Choroid plexus epithelial cell (primary cell): ENCODE measurements at places on chromosomes 11 and 22.

DNA sequence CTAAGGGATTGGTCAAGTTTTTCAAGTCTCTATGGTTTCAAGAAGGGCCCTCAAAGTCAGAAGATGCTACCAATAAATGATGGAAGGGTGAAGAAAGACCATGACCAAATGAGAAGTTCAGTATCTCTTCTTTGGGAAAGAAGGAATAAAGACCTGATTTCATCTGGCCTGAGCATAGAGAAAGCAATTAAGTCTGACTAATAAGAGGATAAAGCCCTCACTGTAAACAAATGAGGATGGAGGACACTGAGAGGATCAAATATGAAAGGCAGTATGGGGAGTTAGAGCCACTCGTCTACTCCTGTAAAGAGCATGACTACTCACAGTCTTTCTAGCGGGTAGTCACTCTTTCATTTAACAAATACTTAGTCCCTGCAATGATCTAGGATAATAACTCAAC is 44.6 kb downstream of the FAM168A start:
- no peak for DNase-seq

DNA sequence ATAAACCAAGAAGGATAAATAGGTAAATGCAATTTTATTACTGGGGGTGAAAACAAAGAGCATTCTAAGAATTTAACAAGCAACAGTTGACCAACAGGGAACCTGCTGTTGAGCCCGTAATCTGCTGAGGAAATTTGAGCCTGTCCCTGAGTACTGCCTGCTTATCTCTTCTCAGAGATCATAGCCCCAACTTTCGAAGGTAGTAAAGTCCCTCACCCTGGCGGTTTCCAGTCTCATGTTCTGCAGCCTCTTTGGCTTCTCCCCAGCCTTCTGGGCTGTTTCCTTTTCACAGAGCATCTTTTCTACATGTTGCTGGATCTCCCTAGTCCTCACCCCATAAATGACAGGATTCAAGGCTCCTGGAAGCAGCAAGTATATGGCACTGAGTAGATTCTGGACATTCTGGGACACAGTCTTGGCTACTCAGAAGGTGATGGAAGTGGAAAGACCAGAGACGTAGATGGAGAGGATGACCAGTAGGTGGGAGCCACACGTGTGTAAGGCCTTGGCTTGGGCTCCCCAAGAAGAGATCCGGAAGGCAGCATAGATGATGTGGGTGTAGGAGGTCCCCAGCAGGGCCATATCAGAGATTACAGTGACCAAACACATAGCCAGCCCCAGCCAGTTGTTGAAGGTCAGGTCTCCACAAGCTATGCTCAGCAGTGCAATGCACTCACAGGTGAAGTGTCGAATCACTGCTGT is 51.6 kb downstream of the RRM1 start:
- no peak for DNase-seq

- DNase-seq = no peak
Measured at GRCh38 chr11:30775233-30775522, 189.0 kb upstream of the MPPED2 start.

DNA sequence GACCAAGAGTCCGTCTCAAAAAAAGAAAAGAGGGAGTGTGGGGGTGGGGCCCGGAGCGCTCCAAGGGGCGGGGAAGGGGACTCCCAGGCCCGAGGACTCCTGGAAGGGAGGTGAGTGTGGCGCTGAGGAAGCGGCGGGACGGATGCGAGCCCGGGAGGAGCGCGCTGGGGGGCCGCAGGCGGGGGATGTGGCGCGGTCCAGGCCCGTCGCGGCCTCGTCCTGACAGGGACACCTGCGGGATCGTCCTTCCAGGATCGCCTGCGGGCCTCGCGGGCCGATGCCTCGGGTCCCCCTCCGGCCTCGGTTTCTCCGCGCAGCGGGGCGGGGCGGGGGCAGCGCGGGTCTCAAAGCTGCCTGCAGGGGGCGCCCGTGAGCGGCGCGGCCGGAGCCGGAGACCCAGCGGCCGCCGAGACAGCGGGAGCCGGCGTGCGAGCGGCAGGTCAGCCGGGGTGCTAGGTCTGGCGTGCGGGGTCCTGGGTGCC is 3.8 kb upstream of the ADORA2A start:
- peak; percentile 24 for DNase-seq

DNA sequence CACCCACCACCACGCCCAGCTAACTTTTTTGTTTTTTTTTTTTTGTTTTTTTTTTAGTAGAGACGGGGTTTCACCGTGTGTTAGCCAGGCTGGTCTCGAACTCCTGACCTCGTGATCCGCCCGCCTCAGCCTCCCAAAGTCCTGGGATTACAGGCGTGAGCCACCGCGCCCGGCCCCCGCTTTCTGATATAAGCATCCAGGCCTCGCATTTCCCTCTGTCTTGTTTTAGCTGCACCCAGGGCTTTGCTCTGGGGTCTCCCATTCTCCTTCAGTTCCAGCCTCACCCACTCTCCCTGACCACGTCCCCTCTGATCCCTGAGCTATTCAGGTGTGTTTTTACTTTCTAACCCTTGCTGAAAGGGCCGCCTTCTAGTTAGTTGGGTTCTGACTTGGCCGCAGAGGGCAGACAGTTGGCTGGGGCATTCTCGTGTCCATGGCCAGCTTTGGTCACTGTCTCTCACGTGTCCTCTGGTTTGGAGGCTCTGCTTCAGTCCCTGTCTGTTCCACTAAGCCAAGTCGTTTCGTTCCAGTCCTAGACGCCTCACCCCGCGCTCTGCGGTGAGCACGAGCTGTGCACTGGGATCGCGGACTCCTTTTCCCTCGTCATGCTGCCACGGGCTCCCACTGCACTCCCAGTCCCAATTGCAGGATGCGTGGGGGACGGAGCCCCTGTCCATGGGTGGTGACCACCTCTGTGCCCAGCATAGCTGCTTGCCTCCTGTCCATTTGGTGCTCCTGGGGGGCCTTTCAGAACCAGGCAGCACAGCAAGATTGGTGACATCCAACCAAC is 6.0 kb upstream of the TNNT3 start:
- no peak for DNase-seq

GRCh38 chr11:61370349-61371005 is 8.3 kb downstream of the TMEM138 start:
- DNase-seq = peak; percentile 46
